Activated CD4-positive, alpha-beta T cell treated with anti-CD3 and anti-CD28 coated beads, Interleukin-2, amount 10 ng/mL, durations not matched to agents 24 days and 14 days (primary cell): ENCODE measurements at places on chromosomes 2 and 18.

- peaks cover 13% of the 10 kb centered on the region for H3K4me1 ChIP-seq
- H3K27me3 ChIP-seq, result peaks cover 74% of the 10 kb centered on the region
- DNase-seq, result peak; percentile 98
- H3K4me3 ChIP-seq, result peak within 1 kb of the TSS; percentile 81
- H3K36me3 ChIP-seq, result no peaks in the 10 kb centered on the region
Measured at GRCh38 chr2:73293534-73294171, at the start of gene EGR4. Gene EGR4, minus strand, starts transcription at chr2:73293548. Its CDS starts 231 bp downstream, at chr2:73293317.

DNA sequence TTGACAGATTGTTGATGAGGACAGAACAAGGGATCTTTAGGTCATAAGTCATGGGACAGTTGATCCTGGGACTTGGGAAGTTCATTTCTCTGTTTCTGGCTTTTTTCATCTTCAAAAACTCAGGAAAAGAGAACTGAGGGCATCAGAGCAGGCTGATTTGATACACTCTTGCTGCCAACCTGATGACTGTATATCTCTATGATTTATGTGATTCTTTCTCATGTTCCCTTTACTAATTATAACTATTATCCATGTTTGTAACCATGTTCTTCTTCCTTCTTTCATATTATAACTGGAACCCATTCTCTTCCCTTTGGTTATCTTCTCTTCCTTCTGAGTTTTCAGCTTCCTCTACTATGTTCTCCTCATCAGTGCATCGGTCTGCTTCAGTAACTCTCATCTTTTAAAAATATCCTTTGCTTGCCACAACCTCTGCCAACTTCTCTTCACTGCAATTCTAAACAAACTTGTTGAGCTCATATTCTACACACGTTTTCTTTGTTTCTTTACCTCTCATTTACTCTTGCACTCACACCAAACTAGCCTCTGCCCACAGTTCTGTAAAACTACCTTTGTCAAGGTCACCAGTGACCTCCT is 13.5 kb downstream of the RASGRP3 start:
- no peak overlapping the region for H3K27ac ChIP-seq
- no peaks in the 10 kb centered on the region for H3K27me3 ChIP-seq
- peaks cover 16% of the 10 kb centered on the region for H3K36me3 ChIP-seq
- H3K4me3 ChIP-seq, result no peak overlapping the region
- DNase-seq, result no peak

DNA sequence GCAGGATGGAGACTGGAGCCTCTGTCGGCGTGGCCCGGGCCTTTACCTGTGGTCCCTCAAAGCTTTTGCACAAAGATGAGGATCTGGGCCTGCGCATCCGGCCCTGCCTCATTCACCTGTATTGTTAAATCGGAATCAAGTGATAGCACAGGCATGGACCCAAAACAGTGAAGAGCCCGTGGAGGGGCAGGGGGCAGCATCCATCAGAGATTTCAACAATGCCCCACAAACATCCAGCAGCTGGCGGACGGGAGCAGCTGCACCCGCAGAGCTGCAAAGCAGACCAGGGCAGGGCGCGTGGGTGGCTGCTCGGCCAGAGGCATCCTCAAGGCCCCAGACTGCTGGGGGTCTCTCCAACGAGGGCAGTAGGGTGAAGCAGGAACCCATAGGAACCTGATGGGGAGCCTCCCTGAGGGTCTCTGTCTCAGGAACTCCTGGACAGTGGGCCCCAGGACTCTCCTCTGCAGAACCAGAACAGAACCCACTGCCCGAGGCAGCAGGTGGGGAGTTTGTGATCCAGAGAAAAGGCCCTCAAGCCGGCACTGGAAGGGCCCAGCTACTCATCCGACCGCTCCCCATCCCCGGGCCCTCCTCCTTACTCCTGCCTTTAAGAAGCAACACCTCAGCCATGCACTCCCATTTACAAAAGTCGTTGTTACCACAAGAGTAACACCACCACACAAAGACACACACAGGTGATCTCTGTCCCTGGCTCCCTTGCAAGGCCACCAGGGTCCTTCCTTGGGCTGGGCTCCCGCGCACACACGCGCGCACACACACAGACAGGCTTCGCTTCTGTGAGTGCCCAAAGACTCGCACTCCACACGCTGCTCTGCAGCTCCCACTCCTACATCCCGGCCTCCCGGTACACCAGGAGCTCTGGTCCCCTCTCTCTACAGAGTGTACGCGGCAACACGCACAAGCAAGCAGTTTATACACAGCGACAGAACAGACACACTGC is 28.8 kb downstream of the HDAC4 start:
- peaks cover 13% of the 10 kb centered on the region for H3K4me1 ChIP-seq
- H3K27me3 ChIP-seq, result no peaks in the 10 kb centered on the region

DNA sequence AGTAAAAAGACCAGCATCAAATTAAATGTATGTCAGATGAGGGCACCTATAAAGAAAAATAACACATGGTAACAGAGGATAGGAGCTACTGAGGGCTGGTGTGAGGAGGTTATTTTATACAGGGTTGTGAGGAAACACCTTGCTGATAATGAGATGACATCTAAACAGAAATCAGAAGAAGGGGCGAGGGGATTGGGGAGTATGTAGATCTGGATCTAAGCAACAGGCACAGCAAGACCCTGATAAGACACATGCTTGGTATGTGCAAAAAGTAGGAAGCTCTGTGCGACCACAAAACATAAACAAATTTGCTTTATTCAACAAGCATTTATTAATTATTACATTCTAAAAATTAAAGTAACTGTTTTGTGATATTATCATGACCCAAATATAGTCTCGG is 295.4 kb downstream of the ZEB2 start:
- H3K4me1 ChIP-seq, result peaks cover 4% of the 10 kb centered on the region
- DNase-seq, result no peak
- H3K4me3 ChIP-seq, result no peak overlapping the region
- peaks cover 5% of the 10 kb centered on the region for H3K36me3 ChIP-seq
- no peaks in the 10 kb centered on the region for H3K27me3 ChIP-seq

- H3K27me3 ChIP-seq, result no peaks in the 10 kb centered on the region
- no peak overlapping the region for H3K4me3 ChIP-seq
- no peak overlapping the region for H3K27ac ChIP-seq
Measured at GRCh38 chr2:219641390-219642068, 14.1 kb downstream of the SLC4A3 start.

DNA sequence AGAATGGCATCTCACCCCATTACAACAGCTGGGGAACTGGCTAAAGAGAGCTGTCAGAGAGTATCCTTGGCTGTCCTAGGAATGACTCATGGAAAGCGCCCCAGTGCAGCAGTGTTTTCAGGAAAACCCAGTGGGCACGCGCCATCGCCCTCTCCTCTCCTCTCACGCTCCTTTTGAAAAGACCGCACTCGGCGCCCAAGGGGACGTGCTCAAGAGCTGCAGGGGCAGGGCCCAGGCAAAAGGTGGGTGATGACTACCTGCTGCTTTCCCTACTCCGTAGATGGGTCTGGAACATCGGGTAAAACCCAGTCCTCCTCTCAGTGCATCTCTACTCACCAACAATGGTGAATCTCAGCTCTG is 68.1 kb downstream of the EMILIN2 start:
- peak overlapping the region; percentile 25 for H3K27ac ChIP-seq
- no peaks in the 10 kb centered on the region for H3K27me3 ChIP-seq
- no peak for DNase-seq

DNA sequence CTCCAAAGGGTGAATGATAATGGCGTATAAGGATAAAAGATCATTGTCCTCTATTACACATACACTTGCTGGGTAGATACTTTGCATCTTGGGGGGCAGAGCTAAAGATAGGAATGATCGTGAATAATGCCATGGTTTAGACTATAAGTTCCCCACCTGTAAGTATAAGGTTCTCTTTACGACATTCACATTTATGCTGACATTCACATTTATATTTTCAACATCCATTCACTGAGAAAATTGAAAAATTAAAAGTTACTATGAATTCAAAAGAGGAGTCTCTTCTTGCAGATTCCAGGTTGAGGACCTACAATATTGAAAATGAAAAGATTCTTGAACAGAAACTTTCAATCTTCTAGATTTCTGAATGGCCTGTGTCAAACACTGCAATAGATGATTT is 2.1 kb upstream of the SPC25 start:
- peaks cover 18% of the 10 kb centered on the region for H3K4me1 ChIP-seq
- no peak for DNase-seq
- H3K27me3 ChIP-seq, result peaks cover 43% of the 10 kb centered on the region
- no peak overlapping the region for H3K27ac ChIP-seq

DNA sequence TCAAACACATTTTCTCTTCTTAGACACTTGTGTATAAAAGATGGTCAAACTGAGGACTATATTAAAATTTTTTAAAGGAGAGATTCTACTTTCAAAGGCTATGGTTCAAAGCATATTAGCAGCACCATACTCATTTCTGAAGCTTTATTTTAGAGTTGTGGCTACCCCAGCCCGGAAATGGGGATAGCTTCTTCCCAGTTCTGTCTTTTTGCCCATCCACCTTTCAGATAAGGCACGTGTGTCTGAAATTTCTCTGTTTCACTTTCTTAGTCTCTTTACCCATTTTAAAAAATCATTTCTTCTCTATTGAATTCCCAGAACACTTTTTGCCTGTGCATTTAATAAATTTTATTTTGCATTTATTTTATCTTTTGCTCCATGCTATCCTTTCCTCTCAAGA is 431.5 kb downstream of the RNF144A start:
- H3K27me3 ChIP-seq, result peaks cover 3% of the 10 kb centered on the region
- H3K27ac ChIP-seq, result no peak overlapping the region
- no peak for DNase-seq
- no peaks in the 10 kb centered on the region for H3K36me3 ChIP-seq
- no peaks in the 10 kb centered on the region for H3K4me1 ChIP-seq

GRCh38 chr2:72982781-72983499 is 65.6 kb downstream of the EMX1 start:
- no peaks in the 10 kb centered on the region for H3K36me3 ChIP-seq
- no peaks in the 10 kb centered on the region for H3K27me3 ChIP-seq
- no peak overlapping the region for H3K4me3 ChIP-seq
- DNase-seq, result no peak
- no peak overlapping the region for H3K27ac ChIP-seq
- H3K4me1 ChIP-seq, result no peaks in the 10 kb centered on the region

GRCh38 chr2:143159486-143159840 is 30.2 kb downstream of the ARHGAP15 start:
- DNase-seq, result no peak
- H3K27ac ChIP-seq, result peak overlapping the region; percentile 9
- peaks cover 57% of the 10 kb centered on the region for H3K4me1 ChIP-seq
- H3K4me3 ChIP-seq, result no peak overlapping the region
- H3K36me3 ChIP-seq, result peaks cover 34% of the 10 kb centered on the region

DNA sequence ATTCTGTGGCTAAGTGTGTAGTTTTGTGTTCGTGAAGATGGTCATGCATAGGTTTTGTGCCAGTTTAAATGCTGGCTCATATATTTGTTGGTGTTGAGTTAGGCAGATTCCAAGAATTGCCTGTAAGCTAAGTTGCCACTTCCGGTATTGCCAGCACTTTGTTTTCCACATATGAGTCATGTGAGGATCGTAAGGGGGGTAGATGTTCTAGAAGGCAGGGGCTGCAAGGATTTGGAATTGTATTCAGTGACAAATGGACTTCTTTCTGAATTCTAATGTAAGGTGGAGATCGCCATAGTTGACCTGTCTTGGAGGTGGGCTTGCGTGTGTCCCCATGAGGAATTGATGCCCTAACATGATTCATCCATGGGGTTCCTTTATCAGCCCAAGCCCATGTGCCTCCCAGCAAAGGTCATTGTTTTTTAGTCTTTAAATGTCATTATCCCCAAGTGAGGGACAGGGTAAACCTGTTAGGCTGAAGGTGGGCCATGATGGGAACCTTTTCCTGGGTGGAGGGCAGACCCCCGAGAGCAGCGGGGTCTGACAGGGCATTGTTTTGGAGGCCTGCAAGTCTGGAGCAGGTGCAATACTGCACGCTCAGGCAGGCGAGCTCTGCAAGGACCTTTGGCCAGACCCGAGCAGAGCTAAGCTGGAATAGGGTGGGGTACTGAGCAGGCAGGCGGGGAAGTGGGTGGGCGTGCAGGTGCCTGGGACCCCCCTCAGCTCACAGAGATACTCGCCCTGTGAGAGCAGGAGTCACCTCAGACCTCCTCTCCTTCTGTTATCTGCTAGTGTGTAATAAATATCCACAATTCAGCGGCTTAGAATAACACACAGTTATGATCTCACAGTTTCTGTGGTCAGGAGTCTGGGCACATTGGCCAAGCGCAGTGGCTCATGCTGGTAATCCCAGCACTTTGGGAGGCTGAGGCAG is 77.4 kb downstream of the LRRFIP1 start:
- H3K4me3 ChIP-seq, result peak overlapping the region; percentile 87
- no peaks in the 10 kb centered on the region for H3K27me3 ChIP-seq
- H3K36me3 ChIP-seq, result peaks cover 41% of the 10 kb centered on the region

DNA sequence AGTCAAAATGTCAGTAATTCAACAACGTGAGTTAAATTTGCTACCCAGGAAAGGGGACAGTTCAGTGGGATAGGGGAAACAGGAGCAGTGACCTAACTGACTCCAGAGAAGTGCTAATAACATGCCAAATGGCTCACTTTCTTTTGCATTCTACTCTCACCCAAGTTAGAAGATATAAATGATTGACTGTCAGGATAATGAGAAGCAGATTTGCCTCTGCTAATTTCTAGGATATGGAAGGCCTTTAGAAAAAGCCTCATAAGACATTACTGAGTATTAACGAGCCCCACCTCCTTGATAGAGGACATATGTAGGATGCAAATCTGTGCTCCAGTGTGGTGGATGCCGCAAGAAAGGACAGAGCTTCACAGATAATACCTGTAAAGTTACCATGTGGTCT is 318.6 kb upstream of the NT5C1B start:
- no peak for DNase-seq
- no peaks in the 10 kb centered on the region for H3K4me1 ChIP-seq
- no peak overlapping the region for H3K27ac ChIP-seq
- no peaks in the 10 kb centered on the region for H3K27me3 ChIP-seq

DNA sequence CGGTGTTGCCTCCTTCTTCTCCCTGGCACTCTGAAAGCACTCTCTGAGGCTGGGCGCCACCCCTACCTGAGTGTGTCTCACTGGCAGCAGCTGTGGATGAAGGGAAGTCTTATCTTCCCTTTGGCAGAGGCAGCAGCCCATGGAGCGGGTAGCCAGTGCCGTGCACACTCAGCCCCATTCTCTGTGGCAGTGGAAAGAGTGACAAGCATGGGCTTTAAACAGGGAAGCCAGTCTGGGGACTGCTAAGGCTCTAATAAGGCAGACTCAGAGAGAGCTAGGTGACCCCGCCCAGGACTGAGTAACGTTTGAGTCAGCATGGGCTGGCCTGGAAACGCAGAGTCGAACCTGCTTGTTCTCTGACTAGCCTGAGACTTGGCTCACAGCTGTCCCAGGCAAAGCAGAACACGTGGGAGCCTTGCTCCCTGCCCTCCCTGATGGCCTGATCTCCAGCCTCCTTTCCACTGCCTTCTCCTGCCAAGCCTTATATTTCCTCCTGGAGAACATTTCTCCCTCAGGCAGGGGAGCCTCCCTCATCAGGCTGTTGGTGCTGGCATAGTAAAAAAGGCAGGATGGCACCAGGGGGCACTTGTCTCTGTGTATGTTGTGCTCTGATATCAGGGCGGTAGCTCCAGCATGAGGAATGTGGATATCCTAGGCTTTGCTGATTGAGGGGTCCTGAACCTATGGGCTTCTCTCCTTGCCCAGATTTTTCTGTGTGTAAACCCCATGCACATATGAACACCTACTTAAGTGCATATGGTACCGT is 93.9 kb upstream of the LGALSL start:
- H3K27me3 ChIP-seq, result peaks cover 38% of the 10 kb centered on the region
- H3K4me1 ChIP-seq, result peaks cover 9% of the 10 kb centered on the region
- DNase-seq, result peak; percentile 69
- no peak overlapping the region for H3K27ac ChIP-seq
- H3K36me3 ChIP-seq, result no peaks in the 10 kb centered on the region
